Breast epithelium (tissue), 4 donors: ENCODE measurements at places on chromosomes 3 and 15. TPM values are rescaled to one million over a fixed set of nuclear protein-coding genes. Genes with fewer than 3 reads are reported as not detected.

Gene TTC21A
- total RNA-seq, result 5.9 TPM

DNA sequence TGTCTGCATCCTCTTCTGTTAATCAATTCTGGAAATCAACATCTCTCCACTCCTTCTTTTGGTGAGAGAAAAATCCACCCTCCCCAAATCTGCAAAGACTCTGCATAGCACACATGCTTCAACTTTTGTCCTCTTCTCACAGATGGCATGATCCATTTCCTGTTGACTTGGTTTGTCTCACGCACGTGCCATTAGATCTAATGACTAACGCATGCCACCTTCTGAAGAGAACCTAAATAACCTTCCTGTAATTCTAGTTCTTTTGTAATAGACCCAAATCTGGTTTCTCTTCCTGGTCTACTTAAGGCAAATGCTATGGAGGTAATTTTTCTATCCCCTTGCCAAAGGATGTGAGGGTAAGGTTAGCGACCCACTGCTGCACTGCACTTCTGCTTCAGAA lies 51.0 kb upstream of the ATOSA start:
- no peaks in the 10 kb centered on the region for H3K4me1 ChIP-seq
- no peak overlapping the region for H3K4me3 ChIP-seq
- H3K27ac ChIP-seq, result no peak overlapping the region
- no peak for DNase-seq
- no peaks in the 10 kb centered on the region for H3K27me3 ChIP-seq

Gene NOX5
- 1.9 TPM for total RNA-seq

DNA sequence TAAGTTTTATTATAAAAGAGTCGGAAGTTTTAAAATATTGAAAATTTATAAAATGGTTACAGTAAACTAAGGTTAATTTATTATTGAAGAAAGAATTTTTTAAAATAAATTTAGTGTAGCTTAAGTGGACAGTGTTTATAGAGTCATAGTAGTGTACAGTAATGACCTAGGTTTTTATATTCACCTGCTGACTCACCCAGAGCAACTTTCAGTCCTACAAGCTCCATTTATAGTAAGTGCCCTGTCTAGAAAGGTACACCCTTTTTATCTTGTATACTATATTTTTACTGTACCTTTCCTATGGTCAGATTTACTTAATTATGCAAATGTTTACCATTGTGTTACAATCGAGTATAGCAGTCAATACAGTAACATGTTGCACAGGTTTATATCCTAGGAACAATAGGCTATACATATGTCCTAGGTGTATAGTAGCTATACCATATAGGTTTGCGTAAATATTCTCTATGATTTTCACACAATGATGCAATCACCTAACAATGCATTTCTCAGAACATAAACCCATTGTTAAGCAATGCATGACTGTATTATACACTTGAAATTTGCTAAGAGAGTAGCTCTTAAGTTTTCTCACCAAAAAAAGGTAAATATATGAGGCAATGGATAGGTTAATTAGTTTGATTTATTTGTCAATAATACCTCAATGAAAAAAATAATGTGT lies 106.9 kb upstream of the CD96 start:
- H3K27me3 ChIP-seq, result no peaks in the 10 kb centered on the region
- H3K4me3 ChIP-seq, result no peak overlapping the region
- DNase-seq, result no peak
- H3K27ac ChIP-seq, result no peak overlapping the region

- DNase-seq, result peak; percentile 71
- no peaks in the 10 kb centered on the region for H3K27me3 ChIP-seq
- no peaks in the 10 kb centered on the region for H3K4me1 ChIP-seq
- H3K4me3 ChIP-seq, result no peak overlapping the region
These were observed 136.2 kb downstream of the CHDH start for GRCh38 chr3:53709860-53710674.
